ENCODE measurements at places on chromosomes 11 and 22. TPM values are rescaled to one million over a fixed set of nuclear protein-coding genes. Genes with fewer than 3 reads are reported as not detected.

PATE2 gene
- total RNA-seq = not detected

PPP6R2 gene
- total RNA-seq = 13.3 TPM

TP53AIP1 gene
- not detected for total RNA-seq

C11orf91 gene
- 1.2 TPM for total RNA-seq

FAM227A gene
- total RNA-seq = 0.66 TPM

MUC2 gene
- 0.04 TPM for total RNA-seq

CRYBB2 gene
- total RNA-seq = not detected

GAL gene
- 22.9 TPM for total RNA-seq

CD3D gene
- not detected for total RNA-seq

SCARF2 gene
- 1.1 TPM for total RNA-seq

SLC15A3 gene
- total RNA-seq = not detected

PNPLA3 gene
- 0.65 TPM for total RNA-seq

CBX6 gene
- 27.3 TPM for total RNA-seq

OR2D2 gene
- total RNA-seq = not detected

TPBGL gene
- total RNA-seq = 0.17 TPM

LRRC75B gene
- 9.0 TPM for total RNA-seq

SSH3 gene
- total RNA-seq = 22.1 TPM

OR8D4 gene
- not detected for total RNA-seq

P2RY6 gene
- 5.7 TPM for total RNA-seq
